ENCODE measurements at places on chromosomes 5 and 9.

- peak; percentile 36 for DNase-seq
Observed at GRCh38 chr5:97192580-97193354, 9.7 kb upstream of the RIOK2 start.

- no peak for DNase-seq
Observed at GRCh38 chr5:72883850-72884249, 67.4 kb downstream of the TNPO1 start.

GRCh38 chr5:32143617-32144377 lies 30.3 kb downstream of the GOLPH3 start:
- DNase-seq, result no peak

GRCh38 chr5:44365345-44365744 lies 23.9 kb downstream of the FGF10 start:
- no peak for DNase-seq

- no peak for DNase-seq
Observed at GRCh38 chr5:89299998-89300397, 417.0 kb upstream of the MEF2C start.

DNA sequence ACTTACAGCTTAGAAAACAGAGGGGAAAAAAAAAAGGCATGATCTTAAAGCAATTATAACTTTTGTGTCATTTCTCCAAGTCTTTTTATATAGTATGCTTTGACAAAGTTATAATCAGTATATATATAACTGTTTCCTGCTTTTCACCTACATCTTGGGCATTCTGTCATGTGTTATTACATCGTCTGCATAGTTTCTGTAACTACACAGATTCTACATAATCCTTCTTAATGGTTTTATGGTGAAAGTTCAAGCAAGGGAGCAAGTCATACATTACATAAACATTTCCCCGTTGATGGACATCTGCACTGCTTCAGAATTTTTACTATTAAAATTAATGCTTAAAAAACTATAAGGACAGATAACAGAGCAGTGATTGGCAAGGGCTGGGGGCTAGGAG lies 12.1 kb downstream of the FEM1C start:
- DNase-seq, result no peak

- DNase-seq, result peak; percentile 30
Observed at GRCh38 chr5:82863266-82863665, 213.9 kb downstream of the TMEM167A start.

DNA sequence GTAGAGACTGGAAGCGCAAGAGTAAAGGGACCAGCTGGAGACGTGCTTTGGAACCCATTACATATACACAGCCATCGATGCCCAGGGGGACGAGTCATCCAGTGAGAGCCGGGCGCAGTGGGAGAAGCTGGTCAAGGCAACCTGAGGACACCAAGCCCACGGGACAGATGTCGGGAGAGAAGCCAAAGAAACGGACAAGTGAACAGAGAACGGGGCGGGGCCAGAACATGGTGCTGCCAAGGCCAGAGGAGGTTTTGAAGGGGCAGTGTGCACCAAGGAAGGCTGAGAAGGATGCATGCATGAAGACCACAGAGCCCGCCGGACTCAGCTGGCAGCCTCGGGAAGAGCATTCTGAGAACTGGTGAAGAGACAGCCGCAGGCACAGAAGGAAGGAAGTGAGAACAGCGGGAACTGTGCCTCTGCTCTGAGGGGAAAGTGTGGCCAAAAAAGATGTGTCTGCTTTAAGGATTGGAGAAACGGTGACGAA lies 20.3 kb downstream of the CAMSAP1 start:
- no peak for DNase-seq

DNA sequence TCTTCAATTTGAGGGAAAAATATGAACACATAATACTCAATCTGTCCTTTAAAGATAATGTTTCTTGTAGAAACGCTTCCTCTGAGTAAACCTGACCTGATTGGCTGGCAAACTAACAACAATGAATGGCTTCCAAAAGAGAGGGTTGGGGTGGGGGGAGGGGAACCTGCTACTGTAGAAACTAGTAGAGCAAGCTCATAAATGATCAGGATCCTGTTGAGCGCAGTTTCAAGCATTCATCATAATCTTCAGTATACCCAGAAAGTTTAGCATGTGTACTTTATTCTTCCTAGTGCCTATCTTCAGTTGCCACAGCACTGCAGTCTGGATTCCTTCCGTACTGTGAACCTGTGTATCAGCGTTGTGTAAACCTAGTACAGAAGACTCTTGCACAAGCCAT lies 63.0 kb upstream of the FCHO2 start:
- DNase-seq, result no peak

DNA sequence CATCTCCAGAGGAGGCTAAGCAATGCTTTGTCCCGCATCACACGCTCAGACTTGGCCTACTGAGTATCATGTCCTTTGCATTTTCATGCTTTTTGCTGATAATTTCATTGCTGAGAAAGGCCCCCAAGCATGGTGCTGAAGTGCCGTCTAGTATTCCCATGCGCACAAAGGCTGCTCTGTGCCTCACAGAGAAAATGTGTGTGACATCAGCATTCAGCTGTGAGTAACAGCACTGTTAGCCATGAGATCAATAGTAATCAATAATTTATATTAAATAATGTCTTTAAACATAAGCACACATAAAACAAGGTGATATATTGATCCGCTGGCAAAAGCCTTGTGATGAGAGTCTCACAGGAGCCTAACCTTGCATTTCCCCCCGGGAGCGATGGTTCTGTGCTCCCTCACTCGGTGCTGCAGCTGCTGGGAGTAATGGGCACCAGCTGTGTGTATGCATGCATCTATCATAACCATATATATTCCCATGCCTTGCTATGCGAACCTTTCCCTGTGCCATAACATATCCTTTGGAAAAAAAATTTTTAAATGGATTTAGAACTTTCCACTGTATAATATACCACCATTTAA lies 50.4 kb upstream of the RNF130 start:
- no peak for DNase-seq

GRCh38 chr5:178766936-178767912 lies 36.8 kb upstream of the ZNF354A start:
- DNase-seq, result no peak

GRCh38 chr9:123239726-123240125 lies 28.7 kb downstream of the STRBP start:
- no peak for DNase-seq

DNA sequence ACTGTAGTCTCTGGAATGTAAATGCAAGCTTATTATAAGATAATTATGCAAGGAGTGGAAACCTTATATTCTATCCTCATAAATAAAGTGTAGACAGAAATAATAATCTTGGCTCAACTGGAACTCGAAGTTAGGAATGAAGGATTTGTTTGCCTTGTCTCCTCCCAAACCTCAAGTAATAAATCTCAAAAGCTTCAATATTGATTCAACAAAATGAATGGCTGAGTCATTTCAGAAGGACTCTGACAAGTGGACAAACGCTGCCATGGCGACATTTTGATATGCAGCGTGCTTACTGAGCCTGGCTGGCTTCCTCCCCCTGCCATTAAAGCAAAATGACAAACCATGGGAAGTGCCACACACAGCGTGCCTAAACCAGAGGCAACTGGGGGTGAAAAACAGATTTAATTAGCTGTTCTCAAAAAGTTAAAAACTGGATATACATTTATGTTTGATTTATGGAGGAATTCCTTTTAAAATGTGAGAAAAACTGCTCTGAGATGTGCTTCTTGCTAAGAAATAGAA lies 10.5 kb upstream of the ADGRV1 start:
- peak; percentile 59 for DNase-seq

- DNase-seq, result no peak
Observed at GRCh38 chr9:119526698-119527097, 157.5 kb upstream of the BRINP1 start.

GRCh38 chr5:119396030-119396664 lies 40.3 kb downstream of the TNFAIP8 start:
- DNase-seq, result no peak

GRCh38 chr5:157193699-157194424 lies 13.2 kb downstream of the ITK start:
- DNase-seq, result no peak

All from NCI-H1436 treated with DMSO at 0.1 percent for 48 hours (cell line).